ENCODE measurements at places on chromosomes 13 and 19.

DNA sequence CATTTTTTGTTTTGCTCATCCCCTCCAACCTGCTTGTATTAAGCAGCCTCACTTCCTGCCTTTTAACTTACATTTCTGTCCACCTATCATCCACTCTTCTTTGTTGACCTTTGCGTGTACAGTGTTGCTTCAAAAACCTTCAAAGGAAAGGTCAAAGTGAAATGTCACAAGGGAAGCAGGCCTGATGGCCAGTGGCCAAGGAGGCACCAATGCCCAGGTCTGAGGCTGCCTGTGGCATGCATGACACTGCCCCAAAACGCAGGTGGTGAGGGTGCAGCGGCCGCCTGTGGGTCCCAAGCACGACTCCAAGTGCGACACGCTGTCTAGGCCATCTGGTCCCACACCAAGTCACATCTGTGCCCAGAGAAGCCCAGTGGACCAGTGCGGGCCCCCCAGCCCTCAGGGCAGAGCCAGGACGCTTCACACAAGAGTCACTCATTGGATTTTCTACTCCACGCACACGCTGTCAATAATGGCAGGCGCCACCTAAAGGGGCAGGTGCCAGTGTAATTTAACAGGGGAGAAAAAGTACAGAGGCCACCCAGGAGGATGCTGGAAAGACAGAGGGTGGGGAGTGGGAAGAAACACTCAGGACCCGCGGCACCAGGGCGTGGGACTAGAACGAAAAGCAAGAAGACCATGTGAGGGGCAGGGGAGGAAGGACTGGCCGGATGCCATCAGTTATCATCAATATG is 23.5 kb downstream of the SLC7A1 start:
- DNase-seq: no peak

DNA sequence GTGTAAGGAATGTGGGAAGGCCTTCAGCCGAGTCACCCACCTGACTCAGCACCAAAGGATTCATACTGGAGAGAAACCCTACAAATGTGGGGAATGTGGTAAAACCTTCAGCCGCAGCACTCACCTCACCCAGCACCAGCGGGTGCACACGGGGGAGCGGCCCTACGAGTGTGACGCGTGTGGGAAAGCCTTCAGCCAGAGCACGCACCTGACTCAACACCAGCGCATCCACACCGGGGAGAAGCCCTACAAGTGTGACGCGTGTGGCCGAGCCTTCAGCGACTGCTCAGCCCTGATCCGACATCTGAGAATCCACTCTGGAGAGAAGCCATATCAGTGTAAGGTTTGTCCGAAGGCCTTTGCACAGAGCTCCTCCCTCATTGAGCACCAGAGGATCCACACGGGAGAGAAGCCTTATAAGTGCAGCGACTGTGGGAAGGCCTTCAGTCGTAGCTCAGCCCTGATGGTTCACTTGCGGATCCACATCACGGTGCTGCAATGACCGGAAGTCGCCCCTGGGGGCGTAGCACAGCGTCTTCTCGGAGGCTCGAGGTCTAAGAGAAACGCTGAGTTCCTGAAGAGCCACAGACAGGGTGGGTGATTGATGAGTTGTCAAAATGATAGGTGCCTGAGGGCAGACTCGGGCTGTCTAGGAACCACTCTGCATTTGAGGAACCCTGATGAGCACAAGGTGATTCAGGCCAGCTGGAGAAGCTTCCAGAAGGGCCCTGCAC is 12.2 kb downstream of the ZSCAN22 start:
- DNase-seq: no peak

- no peak for DNase-seq
Measured at GRCh38 chr19:30046522-30046921, 104.5 kb downstream of the URI1 start.

GRCh38 chr13:76223565-76223964 is 587.4 kb downstream of the LMO7 start:
- no peak for DNase-seq

DNA sequence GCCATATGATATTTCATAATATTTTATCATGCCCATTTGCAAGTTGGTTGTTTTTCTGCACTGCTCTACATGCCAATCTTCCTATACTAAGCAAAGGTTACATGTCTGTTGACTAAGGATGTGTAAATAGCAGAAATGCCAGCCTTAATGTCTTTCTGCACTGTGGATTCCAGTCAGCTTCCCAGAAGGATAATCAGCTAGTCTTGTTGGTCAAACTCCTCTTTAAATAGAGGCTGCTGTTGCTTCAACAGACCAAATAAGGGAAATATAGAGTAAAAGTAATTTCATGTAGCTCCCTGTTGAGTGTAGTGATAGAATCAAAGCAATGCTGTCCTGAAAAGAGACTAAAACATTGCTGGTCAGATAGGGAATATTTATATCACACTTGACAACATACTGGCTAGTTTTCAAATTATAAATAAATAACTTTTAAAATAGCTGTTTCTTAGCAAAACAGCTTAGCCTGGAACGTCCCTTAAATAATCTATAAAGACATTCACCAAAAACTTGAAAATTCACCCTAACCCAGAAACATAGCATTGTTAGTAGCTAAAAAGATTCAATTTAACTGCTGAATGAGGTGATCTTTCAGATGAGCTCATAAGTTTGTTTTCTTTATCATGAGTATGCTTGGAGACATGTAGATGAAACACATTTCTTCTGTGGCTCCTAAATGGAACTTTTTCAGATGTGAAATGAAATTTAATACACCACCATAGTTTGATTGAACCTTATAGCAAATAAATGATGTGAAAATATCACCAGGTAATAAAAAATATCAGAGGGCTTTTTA is 56.6 kb downstream of the FRY start:
- DNase-seq: no peak

DNA sequence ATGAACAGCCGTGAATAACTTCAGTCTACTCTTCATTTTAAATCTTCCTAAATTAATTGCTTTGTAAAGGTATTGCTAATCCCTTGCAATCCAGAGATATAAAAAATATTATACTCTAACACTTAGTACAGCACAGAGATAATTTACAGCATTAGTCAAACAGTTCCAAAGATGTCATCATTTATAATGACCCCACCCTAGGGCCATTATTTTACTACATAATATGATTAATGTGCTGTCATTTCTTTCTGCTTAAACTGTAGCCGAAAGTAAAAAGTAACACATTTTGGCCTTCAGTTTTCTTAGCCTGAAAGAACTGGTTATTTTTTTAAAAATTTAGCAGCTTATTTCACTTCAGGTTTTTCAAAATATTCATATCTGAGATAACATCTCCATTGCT is 256.3 kb upstream of the RFC3 start:
- no peak for DNase-seq

DNA sequence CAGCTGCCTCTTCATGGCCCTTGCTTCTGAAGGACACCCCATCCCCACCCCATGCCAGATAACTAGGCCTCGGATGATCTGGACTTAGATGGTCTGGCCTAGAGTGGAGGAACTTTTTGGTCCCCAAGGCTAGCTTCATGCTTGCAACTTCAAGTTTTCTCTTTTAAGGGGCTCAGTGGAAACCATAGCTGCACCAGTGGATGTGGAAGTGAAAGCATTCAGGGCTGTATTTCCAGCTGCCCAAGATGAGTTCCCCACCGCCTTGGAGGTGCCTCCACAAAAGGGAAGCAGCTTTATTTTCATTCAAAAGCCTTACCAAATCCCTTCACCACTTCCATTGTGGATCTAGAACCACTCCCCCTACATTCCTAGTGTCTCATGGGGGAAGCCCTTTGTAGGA is 17.6 kb upstream of the GSX1 start:
- no peak for DNase-seq

DNA sequence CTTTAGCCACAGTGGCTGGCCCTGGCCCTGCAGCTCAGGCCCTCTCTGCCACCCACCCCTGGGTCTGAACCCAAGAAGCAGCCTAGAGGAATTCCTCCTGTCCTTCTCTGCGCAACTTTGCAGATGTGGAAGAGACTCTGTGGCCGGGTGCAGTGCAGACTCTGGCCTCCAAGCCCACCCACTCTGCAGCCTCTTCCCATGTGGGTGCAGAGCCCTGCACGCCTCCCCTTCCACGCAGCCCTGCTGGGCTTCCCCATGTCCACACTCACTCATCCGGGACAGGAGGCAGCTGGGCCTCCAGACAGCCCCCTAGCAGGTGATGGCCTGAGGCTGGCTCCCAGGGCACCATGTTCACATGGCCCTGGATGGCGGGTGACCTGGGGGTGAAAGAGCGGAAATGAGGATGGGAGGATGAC is 2.5 kb downstream of the TEX29 start:
- DNase-seq: no peak

DNA sequence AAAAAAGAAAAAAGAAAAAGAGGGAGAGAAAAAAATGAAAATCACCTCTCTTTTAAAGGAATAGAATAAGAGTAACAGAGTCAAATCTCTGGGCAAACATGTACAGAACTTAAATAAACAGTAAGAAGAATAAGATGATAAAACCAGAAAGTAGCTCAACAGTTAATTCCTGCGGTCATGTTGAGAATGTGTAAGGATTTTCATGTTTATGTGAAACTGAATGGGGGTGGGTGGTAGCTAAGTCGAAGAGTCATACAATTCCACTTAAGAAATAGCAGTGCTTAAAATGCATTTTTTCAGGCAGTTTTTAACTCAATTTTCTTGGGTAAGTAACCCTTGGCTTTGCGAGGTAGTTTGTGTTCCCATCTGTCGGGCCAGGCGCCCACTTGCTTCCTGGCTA is 60.9 kb downstream of the PEX11G start:
- DNase-seq: no peak

GRCh38 chr19:54209058-54209810 is 8.6 kb downstream of the RPS9 start:
- DNase-seq: no peak

Measured in NCI-H187 treated with DMSO at 0.1 percent for 48 hours (cell line).